NCI-H1417 (cell line): ENCODE measurements at places on chromosomes 6 and 20.

DNA sequence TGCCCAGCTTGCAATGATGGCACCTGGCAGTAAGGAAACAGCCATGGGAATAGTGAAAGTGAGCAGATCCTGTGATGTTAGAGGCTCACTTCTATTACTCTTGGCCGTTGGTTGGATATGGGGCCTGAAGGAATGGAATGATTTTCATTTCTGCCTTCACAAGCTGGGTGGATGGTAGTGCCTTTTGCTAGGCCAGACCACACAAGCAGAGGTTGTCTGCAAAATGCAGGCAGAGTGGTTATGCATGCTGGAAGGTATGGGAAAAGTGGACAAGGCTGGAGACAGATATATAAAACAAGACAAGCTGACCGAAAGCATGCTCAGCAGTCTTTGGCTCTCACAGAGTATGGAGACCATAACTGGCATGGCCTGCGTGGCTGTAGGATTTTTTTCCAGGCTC is 50.7 kb upstream of the ERVFRD-1 start:
- no peak for DNase-seq

DNA sequence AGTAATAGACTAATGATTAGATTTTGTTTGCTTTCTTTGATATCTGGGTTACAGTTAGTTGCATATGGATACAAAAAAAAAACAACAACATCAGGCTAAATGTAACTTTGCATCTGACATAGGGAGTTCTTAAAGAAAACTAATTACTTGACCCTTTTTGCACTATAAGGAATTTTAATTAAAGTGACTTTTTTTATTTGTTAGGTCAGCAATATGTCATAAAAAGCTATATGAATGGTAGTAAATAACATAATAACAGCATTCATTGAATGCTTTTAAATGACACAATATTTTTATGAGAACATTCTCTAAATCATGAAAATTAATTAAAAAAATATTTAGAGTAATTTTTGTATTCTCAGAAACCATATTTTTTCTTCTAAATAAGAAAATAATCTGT is 183.6 kb downstream of the GRIK2 start:
- no peak for DNase-seq

GRCh38 chr20:43460830-43461200 is 3.1 kb downstream of the SRSF6 start:
- DNase-seq = no peak

- DNase-seq = no peak
Observed at GRCh38 chr6:170365121-170365520, 58.6 kb downstream of the FAM120B start.

DNA sequence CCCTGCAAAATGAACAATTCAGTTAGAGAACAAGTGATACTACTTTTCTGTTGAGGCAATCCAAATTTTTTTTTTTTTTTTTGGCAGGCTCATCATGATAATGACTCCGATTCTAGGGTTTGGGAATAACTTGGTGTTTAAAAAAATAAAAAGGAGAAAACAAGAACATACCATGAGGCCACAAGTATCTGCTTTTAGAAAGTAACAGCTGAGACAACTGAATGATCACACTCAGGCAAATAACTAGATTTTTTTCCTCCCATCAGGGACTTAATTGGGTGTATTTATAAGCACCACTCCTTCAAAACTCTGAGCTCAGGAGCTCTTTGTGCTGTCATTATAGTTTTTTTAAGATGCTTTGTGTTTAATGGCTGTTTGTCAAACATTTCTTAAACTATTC is 29.6 kb downstream of the PAK5 start:
- peak; percentile 60 for DNase-seq

DNA sequence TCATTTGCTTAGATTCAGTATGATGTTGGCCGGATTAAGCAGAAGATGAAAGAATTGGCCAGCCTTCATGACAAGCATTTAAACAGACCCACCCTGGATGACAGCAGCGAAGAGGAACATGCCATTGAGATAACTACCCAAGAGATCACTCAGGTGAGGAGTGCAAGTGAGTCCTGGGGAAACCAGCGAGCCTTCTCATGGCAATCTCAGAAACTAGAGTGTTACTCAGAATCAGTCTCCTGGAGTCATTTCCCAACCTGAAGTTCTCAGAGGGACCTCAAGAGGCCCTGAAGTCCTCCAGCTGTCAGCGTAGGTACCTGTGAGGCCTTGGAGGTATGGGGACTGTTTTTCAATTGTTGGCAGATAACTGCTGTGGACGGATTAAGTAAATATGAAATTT is 16.9 kb downstream of the STX16 start:
- no peak for DNase-seq

DNA sequence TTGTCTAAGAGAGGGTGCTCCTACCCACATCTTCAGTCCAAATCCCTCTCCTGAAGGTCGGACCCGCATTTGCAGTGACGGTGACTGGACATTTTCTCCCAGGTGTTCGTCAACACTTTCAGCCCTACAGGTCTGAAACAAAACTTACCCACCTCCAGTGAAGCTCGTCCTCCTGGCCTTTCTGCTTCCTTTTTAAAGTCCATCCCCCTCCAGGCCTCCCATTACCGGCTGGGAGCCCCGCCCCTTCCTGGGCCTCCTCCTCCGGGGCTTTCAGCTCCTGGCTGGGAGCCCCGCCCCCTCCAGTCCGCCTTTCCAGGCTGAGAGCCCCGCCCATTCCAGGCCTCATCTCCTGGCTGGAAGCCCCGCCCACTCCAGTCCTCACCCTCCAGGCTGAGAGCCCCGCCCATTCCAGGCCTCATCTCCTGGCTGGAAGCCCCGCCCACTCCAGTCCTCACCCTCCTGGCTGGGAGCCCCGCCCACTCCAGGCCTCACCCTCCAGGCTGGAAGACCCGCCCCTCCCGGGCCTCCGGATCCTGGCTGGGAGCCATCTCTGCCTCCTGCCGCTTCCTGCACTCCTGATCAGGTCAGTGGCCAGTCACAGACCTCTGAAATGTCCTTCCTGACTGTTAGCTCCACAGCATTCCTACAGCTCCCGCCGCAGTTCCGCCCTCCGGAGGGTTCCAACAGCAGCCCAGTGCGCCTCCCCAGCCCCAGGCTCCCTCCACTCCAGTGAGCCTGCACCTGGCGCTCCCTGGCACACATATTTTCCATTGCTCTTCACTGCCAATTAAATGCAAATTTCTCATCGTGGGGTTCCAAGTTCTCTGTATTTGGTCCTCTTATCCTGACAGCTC is 98.5 kb downstream of the LY86 start:
- DNase-seq = peak; percentile 99

DNA sequence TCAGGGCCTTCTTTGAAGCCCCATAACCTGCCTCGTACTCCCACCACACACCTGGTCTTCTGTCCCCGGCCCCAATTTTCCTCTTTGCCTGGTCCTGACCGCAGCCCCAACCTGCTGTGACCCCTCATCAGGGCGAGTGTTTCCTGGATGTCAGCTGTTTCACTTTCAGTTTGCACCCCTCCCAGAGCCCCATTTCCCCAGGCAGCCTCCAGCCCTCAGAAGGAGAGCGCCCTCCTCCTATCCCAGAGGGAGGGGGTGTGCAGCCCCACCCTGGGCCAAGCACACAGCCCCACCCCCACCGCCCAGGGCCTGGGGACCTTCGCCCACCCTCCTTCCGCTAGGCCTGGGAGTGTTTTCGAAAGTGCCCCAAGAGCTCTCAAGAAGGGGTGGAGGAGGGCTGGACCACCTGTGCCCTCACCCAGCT is 1.5 kb downstream of the BAK1 start:
- no peak for DNase-seq

DNA sequence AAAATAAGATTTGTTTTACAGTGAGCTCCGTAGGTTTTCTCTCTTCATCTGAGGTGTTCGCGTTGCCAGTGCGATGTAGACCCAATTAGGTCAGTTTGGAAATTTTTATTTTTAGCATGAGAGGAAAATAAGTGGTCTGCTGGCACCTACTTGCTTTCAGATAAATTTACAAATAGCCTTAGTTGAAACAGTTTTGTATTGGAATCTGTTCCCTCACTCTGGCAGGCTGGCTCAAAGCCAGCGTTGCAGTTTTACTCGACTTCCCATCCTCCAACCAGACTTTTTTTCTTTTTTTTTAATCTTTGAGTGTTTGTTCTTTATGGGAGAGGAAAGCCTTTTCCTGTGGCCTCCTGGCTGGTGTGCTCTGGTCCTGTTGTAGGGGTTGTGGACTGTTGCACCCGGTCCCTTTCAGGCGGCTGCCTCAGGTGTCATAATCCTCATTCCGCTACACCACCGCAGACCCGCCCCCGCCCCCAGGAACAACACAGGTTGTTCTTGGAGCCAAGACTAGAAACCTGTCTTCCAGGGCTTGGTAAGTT is 46.7 kb downstream of the TIAM2 start:
- no peak for DNase-seq

GRCh38 chr6:165321555-165322145 is 12.2 kb upstream of the C6orf118 start:
- DNase-seq = no peak

GRCh38 chr6:144918073-144918472 is 632.9 kb downstream of the UTRN start:
- no peak for DNase-seq
